Activated T-helper 17 cell treated with anti-CD3 and anti-CD28 coated beads, Interleukin-2, amount 50 U/mL, for 72 hours (primary cell): ENCODE measurements at places on chromosomes 1 and 21.

DNA sequence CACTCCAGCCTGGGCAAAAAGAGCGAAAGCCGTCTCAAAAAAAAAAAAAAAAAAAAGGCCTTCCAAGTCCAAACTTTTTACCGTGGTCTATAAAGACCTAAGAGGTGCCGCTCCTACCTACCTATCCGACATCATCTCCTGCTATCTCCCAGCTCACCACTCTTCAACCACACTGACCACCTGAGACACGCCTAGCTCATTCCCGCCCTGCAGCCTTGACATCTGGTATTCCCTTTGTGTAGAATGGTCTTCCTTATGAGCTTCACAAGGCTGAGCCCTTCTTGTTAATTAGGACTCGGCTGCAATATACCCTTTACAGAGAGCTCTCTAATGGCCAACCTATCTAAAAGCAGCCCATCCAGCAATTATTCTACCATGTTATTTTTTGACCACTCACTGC, 680 bp downstream of the MAGOH start:
- no peak for ATAC-seq

DNA sequence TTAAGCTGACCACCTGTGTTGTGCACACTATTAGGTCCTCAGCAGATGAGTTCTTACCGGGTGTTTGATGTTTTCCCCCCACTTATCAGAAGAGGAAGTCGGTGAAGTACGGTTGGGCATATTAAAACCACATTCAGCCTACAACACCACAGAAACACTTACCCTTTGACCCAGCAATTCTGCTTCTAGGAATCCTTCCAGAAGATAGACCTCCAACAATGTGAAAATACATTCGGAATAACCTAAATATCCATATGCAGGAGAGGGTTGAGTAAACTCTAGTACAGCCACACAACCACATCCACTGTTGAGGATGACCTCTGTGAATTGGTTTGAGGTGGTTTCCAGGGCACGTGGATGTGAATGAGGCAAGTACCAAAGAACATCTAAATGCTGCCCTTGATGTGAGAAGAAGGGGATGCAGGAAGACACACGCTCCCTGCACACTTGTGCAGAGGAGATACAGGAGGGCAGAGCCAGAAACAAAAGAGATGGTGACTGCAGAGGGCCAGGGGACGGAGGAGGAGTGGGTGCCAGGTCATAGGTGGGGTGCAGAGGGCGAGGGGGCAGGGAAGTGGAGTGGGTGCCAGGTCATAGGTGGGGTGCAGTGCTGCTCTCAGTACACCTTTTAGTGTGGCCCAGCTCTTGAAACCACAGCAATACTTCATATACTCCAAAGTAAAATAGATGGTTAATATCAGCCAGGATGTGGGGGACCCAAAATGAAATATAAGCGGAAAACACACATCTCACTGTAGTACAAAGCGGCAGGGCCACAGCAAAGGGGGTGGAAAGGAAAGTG, 12.8 kb downstream of the ADARB1 start:
- peak; percentile 48 for ATAC-seq

DNA sequence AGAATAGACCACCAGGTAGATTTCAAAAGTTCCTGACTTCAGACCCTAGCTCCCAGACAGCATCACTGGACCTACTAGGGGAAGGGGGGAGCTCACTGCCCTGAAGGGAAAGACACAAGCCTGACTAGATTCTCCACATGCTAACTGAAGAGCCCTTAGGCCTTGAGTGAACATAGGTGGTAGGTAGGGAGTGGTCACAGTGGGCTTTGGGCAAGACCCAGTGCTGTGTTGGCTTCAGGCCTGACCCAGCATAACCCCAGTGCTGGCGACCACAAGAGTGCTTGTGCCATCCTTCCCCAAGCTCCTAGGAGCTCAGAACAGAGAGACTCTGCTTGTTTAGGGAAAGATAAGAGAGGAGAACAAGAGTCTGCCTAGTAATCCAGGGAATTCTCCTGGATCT, 51.1 kb upstream of the ACADM start:
- no peak for ATAC-seq

DNA sequence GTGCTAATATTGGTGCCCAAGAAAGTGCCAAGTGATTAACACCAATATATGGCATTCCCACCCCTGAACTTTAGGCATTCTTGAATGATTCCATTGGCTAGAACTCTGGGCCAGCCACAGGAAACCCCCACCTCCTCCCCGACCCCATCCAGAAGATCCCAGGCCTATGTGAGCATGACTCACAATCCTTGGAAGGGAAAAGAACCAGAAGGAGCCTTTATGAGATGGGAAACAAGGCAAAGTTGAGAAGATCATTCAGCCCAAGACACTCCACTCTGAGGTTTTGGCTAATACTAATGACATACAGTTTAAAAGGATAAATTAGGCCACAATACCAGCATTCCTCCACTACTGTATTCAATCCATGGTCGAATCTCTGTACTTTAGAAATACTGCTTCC, 21.8 kb downstream of the ELK4 start:
- no peak for ATAC-seq

GRCh38 chr1:47643306-47644211, 205.7 kb downstream of the FOXD2 start:
- no peak for ATAC-seq

DNA sequence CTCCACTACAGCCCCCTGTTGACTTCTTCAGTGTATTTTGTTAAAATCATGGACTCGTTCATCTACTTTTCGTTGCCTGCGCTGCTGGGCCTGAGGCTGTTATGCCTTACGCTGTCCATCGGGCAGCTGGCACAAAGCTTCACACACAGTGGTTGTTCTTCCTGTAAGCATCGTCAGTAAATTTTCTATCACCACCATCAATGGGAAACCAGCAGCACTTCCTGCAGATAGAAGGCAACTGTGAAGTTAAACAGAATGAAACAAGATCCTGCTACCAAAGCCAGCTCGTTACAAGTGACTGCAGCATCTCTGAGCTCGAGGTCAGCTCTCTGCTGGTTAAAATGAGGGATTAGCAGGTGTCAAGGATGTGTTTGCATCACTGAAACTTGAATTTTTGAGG, 21.9 kb upstream of the PADI6 start:
- no peak for ATAC-seq

DNA sequence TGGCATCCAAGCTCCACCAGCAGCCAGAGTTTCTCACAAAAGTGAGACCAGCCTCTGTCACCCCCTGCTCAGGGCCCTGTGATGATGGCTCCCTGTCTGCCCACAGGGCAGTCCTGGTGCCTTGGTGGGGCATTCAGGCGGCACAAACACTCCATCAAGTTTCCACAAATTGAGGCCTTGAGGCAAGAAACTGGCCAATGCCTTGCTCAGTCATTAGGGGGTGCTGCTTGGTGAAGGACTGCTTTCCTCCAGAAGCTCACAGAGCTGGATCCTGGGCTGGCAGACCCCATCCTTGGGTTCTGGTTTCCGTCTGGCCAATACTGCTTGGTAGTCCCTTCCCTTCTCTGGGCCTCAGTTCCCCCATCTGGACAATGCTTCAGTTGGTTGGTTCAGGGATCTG, 12.5 kb upstream of the AHDC1 start:
- ATAC-seq = no peak

DNA sequence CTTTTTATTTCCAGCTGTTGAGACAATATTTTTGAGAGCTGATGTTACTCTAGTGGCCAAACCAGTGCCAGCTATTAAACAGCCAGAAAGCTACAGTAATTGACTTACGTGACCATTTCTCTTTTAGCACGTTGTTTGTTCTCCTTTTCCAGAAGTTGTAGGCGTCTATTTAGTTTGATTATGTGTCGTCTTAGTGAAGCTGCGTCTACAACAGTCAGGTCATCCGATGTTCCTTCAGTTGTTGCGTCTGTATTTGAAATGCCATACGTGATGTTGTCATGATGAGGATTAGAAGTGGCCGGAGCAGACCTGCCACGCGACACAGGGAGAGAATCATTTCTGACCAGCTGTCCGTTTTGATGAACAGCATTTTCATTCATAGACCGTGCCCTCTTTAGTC, 38.2 kb downstream of the TMEM51 start:
- no peak for ATAC-seq

DNA sequence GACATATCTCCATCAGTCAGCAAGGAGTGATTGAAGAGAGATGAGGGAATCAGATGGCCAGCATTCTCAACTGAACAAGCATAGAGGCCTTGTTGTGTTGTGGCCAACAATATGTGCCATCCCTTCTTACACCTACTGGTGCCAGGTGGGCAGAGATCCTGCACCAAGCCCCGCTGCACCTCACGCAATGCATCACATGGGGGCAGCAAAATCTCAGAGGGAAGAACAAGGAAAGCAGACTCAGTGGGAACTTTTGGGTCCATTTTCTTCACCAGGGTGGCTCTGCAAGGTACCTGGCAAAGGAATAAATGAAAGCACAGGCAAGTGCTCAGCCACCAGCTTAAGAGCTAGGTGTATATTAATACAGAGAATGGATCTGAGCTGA, 33.2 kb downstream of the HSD3B2 start:
- no peak for ATAC-seq

- ATAC-seq = no peak
These were observed 59.8 kb upstream of the ETV3 start for GRCh38 chr1:157197906-157198435.

GRCh38 chr1:173479649-173480048, 2.5 kb downstream of the PRDX6 start:
- ATAC-seq = no peak

- no peak for ATAC-seq
These were observed 1.4 kb downstream of the FAM76A start for GRCh38 chr1:27727126-27727525.

GRCh38 chr1:100719490-100719889, at the start of gene VCAM1:
TSS of gene VCAM1 (plus strand) at chr1:100719742. CDS start at chr1:100719861, 119 bp downstream.
- ATAC-seq = no peak

- ATAC-seq = no peak
These were observed 27.1 kb upstream of the COL18A1 start for GRCh38 chr21:45377866-45378257.

DNA sequence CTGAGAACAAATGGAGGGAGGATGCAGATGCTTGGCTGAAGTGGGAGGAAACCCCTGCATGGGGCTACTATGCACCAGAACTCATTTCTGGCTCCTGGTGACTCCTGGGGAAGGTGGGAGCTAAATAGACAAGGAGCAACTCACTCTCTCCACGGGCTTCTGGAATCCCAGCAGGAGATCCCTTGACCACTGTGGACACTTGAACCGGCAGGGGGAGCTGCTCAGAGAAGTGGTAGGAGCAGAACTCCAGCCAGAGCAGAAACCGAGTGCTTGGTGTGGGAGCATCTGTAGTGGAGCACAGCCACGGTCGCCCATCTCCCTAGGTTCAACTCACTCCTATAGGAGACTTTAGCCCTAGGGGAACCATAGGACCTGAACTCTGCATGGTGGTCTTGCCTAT, 205.6 kb upstream of the GJB5 start:
- no peak for ATAC-seq

DNA sequence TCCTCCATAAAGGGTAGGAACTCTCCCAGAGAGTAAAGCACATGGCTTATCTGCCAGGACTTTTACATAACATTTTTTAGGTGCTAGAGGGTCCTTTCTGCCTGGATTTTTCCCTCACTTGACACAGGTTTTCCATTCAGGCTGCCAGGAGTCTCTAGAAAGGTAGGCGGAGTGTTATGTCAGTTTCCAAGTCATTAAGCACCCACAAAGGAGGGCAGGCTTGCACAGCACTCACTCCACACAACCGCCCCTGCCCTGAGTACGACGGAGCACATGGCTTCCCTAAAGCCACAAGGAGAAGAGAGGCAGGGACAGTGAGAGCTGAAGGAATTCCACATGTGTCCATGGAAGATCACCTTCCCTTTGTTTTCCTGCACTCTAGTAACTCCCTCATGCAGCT, 55.7 kb downstream of the CAPZB start:
- ATAC-seq = peak; percentile 14

DNA sequence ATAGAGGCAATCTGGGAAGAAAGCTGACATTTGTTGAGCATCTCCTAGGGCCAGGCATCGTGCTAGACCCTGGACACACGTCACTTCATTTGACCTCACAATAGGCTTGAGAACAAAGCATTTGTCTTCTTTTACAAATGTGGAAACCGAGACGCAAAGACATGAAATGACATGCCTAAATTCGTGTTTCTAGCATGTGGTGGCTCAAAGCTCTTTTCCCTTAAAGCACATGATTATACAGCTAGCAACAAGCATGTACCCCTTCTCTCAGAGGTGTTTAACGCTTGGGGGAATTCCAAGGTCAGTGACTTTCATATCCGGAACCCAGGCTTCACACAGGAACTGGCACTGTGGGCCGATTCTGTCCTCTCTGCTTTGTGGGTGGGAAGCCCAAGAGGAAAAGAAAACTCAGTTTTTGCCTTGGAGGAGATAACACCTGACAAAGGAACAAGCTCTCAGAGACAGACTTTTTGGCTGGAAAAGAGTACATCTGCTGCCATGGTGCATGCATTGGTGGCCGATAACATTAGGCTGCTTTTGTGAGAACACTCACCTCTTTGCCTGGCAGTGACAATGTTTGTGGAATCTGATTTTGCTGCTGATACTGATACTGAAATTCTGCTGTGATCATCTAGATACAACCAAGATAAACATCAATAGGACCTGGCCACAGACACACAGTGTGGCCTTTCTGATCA, 15.4 kb upstream of the CD2 start:
- peak; percentile 75 for ATAC-seq

DNA sequence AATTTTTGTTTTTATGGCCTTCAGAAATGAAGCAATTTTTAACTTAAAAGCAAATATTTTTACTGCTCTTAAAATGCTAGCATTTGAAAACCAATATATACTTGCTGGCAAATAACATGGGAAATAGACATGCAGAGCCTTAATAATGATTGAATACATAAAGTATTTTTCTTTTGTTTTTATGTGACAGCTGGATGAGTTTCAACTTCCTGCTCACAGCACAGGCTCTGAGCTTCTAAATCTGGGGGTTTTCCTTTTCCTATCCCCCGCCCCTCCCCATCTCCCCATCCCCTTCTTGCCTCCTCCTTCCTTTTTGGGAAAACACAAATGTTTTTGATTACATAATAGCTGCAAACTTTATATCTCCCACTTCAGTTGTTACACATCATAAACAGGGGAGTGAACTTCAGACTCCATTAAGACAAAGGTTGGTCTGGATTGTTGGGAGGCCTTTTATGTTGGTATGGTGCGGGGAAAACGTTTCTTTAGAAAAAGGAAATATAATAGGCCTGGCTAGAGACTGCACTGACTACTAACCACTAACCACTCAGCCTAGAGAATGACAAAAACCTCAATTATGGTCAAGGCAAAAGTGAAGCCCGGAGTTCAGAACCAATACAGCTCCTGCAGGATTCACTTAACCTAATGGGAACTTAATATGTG, 116.1 kb upstream of the GORAB start:
- ATAC-seq = no peak

GRCh38 chr1:153663211-153663610, 4.7 kb downstream of the SNAPIN start:
- no peak for ATAC-seq

GRCh38 chr21:38341546-38342012, 84.8 kb downstream of the KCNJ15 start:
- no peak for ATAC-seq

GRCh38 chr1:44604157-44604955, 69.9 kb downstream of the TMEM53 start:
- no peak for ATAC-seq
